ENCODE measurements at places on chromosomes 1 and 21.

DNA sequence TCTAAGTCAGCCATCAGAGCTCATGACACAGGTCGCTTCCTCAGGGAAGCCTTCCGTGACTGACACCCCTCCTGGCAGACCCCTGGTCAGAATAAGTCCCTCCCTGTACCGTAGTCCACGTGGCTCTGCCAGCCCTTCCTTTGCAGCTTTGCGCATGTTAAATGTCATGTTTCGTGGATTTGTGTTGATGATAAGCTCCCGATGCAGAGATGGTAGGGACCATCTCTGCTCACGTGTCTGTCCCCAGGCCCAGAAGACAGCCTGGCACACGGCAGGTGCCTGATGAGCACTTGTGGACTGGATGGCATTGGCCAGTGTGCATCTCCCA, 75.9 kb downstream of the DHRS3 start:
- DNase-seq: no peak

DNA sequence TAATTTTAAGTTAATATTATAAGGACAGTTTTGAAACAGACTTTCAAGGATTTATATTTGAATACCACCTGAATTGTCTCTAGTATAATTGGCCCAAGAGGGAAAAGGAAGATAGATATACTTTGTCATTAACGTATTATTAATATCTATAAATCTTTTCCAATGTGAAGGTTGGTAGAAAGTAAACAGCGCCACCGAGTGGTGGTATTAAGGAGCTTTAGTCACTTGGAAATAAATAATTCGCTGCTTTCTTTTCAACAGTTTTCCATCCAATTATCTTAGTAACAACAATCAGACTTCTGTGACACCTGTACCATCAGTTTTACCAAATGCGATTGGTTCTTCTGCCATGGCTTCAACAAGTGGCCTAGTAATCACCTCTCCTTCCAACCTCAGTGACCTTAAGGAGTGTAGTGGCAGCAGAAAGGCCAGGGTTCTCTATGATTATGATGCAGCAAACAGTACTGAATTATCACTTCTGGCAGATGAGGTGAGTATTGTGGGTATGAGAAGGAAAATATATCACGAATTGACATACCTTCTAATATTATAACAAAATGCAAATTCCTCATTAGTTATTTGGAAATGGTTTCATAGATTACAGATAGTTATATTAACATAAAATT, 37.7 kb downstream of the SH3GLB1 start:
- DNase-seq: no peak

GRCh38 chr1:35259561-35259960, 8.9 kb upstream of the ZMYM4 start:
- DNase-seq: no peak

- DNase-seq: no peak
Observed at GRCh38 chr1:17141441-17142197, 22.4 kb upstream of the PADI2 start.

DNA sequence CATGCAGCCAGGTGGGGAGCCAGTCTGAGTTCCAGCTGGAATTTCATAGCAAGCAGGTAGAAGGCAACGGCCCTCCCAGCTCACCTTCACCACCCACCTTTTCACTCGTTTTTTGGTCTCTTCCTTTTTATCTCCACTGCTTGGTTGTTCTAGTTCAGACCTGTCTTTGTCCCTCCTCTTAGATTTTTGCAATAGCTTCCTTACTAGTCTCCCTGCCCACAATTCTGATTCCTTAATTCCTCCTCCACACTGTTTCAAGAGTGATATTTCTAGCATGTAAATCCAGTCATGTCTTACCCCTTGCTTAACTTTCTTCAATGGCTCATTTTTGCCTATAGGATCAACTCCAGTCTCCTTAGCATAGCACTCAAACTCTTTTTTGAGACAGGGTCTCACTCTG, 119.6 kb downstream of the TMEM53 start:
- DNase-seq: no peak

GRCh38 chr1:47996406-47997226, 569 bp downstream of the TRABD2B start:
- no peak for DNase-seq

GRCh38 chr1:111251570-111251969, 24.1 kb downstream of the CHI3L2 start:
- no peak for DNase-seq

DNA sequence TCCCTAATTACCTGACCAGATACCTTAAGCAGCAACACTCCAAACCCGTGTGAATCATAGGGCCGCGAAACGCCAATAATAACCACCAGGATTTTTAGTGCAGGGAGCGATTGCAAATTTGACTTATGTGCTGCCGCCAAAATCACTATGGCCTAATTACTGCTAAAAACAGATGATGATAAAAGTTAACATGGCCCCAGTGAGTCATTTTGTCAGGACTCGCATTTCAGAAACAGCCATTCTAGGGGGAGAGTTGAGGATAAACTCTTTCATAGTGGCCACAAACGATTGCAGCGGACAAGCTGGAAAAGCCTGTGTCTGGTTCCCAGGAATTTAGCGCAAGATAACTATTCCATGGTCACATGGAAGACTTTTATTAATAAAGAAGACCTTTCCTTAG, 103.4 kb downstream of the HLX start:
- no peak for DNase-seq

GRCh38 chr1:223189903-223190724, 47.1 kb upstream of the TLR5 start:
- DNase-seq: no peak

GRCh38 chr1:176531921-176532897, 69.2 kb downstream of the PAPPA2 start:
- no peak for DNase-seq

DNA sequence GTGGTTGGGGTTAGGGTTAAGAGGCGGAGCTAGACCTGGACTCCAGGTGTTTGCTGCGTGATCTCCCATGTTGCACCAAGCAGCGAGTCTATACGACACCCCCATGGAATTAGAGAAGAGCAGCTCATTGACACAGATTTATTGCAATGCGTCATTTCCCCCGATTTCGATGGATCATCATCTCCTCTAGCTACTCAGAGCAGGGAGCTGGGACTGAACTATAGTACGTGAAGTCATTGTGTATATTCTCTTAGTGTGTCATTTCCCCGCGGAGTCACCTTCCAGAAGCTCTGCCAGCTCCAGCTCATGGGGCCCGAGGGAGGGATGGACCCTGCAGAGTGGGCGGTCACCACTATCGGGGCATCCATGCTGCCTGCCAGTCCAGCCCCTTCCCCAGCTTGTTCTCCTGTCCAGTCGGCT, 7.5 kb upstream of the C2CD2 start:
- DNase-seq: no peak

GRCh38 chr1:118395430-118395991, 210.5 kb upstream of the SPAG17 start:
- DNase-seq: no peak

DNA sequence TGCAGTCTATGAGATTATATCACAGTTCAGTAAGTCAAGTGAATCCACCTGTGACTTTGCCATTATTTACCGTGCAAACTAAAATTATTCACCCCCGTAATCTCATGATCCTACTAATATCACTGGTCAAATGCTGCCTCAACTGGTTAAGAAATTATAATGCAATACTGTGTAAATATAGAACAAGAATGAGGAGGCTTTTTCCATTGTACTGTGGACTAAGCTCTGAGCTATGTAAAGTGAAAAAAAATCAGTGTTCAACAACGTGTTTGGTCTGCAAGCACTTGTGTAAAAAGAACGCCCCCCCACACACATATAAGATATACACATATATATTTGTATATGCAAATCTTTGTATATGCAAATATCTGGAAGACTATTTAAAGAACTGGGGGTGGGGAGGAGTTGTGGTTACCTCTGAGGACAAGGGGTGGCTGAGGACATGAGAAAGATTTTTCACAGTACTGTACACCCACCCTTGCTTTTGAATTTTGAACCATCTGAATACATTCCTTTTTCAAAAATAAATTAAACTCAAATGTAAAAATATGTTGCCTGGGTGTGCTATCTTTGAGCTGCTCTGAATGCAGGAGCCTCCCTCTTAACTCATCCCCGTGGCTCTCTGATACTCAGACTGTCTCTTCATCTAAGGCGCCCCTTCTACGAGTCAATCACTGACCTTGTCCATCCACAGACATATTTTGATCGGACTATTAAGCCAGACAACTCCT, 57.0 kb downstream of the PTP4A2 start:
- DNase-seq: no peak

DNA sequence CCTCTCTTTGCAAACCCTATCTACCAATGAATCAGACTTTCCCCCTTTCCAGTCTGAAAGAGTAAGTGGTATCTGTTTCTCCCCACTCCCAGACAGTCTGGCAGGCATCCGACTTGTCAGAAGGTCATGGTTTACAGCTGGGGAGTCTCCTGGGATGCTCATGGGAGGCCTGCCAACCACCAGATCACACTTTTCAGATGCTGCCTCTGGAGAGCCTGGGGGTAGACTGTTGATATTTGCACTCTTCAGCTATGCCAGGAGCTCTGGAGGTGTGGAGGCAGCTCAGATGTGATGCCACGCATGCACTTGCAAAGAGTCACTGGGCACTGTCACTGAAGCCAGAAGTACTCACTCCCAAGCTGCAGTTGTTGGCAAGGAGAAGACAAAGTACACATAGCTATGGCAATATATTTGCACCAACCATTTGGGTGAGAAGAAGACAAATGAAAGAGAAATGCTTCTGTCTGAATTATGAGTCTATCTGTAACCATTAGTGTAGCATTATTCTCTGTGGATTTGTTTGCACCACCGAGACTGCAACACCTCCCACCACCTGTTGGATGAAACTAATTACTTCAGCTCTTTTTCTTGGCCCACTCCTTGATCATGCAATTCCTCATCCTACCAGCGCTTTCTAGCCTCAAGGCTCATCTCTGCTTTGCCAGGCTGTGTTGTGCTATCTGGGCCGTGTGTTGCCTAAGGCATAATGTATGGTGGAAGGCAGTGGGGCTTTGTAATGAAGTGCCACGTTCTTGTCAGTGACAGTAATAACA, 133.0 kb upstream of the SPAG17 start:
- DNase-seq: peak; percentile 55

DNA sequence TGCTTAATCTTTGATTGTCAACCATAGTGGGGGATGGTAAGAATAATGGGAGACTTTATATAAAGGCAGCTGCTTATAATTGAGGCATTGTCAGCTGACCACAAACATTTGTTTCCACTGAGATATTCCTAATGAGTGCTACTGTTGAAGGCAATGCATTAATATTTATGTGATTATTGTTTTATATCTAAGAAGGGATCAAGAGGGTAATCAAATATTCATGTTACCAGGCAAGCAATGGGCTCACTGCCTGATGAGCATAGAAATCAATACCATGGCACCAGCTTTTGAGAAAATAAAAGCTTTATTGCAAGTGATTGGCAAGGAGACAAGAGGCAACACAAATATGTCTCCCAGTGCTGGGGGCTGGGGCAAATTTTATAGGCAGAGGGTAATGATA, 706.7 kb upstream of the ADAMTS5 start:
- DNase-seq: no peak

DNA sequence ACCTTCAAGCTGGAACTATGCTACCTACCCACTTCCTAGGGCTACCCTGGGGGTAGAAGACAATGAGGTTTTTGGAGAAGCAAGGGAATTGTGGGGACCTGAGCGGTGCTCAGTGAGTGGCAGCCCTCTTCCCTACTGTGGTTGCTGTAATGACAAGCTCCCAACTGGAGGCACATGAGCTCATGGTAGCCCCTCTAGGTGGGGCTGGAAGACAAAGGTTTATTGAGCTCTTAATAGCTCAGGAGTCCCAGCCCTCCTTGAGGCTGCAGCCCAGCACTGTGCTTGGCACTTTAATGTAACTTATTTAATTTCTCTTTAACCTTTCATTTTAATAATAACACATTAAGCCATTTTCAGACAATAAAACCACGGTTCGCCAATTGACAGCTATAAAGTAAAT, 528.9 kb downstream of the OMA1 start:
- no peak for DNase-seq

DNA sequence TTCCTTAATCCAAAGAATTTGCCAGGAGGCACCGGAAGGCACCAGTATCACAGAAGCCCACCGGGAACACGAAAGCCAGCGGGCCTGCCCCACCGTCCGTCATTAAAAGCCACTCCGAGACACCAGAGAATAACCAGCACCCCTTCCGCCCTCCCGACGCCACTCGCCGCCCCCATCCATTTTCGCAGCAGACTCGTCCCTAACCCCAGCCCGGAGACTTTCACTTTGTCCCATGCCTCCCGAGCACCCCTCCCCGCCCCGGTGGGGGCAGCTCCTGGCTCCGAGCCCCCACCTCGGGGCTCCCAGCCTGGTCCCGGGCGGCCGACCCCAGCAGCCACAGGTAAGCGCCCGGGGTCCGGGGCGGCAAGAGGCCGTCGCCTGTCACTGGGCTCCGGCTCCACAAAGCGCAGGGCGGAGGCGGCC, 105.4 kb downstream of the SLC45A1 start:
- no peak for DNase-seq

DNA sequence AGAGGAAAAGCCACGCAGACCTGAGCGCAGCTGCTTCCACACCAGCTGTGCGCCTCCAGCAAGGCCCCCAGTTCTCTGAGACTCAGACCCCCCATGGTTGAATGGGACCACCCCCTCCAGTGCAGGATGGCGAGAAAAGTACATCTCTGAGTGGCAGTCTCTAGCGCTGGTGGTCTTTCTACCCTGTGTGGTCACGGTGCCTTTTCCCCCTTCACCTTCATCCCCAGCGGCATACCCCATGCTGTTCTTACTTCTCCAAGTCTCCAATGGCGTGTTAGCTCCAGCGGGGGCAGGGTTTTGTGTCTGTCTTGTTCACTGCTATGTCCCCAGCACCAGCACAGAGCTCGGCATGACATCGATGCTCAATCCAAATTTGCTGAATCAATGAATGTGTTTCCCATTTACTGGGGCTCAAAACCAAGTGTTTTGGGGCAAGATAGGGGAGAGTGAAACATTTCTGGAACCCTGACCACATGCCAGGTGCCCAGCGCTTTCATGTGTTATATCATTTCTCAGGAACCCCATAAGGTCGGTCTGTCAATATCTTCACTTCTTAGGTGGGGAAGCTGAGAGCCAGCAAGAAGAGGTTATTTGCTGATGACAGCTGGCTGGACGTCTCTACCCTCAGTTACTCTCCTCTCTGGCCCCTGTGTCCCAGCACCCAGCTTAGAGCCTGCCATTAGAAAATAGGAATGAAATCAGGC, 959 bp upstream of the SDC3 start:
- DNase-seq: no peak

DNA sequence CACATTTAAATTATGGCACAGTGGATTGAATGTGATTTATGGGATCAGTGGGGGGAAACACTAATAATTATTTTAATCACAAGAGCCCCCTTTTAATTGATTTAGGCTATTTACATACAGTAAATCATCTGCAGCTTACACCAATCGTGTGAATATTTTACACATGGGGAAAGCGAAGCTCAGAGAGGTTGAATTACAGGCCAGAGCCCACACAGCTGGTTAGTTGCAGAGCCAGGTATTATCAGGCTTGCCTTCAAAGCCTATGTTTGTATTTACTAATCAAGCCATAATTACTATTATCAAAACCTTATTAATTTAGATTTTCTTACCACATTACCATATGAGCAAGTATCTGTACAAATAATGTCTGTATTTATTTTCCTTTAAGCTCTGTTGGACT, 749 bp downstream of the SDCCAG8 start:
- no peak for DNase-seq

GRCh38 chr1:33683913-33684312, 180.0 kb upstream of the HMGB4 start:
- DNase-seq: no peak

- peak; percentile 79 for DNase-seq
Observed at GRCh38 chr1:30930631-30931173, 22.1 kb upstream of the SDC3 start.

Data from DMS 273 treated with DMSO at 0.1 percent for 48 hours (cell line).